IMR-90 (cell line): ENCODE measurements at places on chromosomes 13 and 19.

DNA sequence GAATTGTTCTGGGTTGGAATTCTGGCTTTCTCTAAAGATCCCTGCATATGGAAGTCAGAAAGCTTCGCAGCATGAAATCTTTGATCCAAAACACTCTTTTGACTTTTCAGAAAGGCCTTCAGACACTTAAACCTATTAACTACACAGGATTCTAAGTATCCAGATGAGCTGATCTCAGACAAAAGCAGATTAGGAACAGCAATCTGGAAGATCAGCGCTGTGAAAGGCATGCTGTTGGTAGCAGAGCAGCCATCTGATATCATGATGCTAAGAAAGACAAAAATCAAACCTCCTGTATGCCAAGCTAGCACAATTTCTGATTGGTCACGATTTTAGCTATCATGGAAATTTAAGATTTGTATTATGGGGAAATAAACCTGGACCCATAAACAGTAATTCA is 589.9 kb downstream of the GPC5 start:
- DNase-seq = no peak

GRCh38 chr13:96460609-96461008 is 370.7 kb downstream of the HS6ST3 start:
- no peak for DNase-seq

- no peak for DNase-seq
Measured at GRCh38 chr19:50835103-50835784, 1.9 kb upstream of the KLK15 start.

GRCh38 chr19:307793-308420 is 16.7 kb upstream of the PLPP2 start:
- DNase-seq = no peak

- peak; percentile 90 for DNase-seq
Measured at GRCh38 chr13:51729866-51730553, 74.0 kb downstream of the DHRS12 start.
